ENCODE measurements at places on chromosomes 1 and 21.

- DNase-seq: peak; percentile 38
Measured at GRCh38 chr1:53046930-53047329, 15.1 kb upstream of the PODN start.

- DNase-seq: no peak
Measured at GRCh38 chr1:22153660-22154437, 11.0 kb upstream of the WNT4 start.

GRCh38 chr21:38787461-38788274, 18.1 kb upstream of the ETS2 start:
- peak; percentile 51 for DNase-seq

GRCh38 chr1:247330548-247331171, 1.0 kb downstream of the ZNF496 start:
- no peak for DNase-seq

GRCh38 chr1:147504801-147505311, 36.4 kb upstream of the BCL9 start:
- DNase-seq: peak; percentile 3

DNA sequence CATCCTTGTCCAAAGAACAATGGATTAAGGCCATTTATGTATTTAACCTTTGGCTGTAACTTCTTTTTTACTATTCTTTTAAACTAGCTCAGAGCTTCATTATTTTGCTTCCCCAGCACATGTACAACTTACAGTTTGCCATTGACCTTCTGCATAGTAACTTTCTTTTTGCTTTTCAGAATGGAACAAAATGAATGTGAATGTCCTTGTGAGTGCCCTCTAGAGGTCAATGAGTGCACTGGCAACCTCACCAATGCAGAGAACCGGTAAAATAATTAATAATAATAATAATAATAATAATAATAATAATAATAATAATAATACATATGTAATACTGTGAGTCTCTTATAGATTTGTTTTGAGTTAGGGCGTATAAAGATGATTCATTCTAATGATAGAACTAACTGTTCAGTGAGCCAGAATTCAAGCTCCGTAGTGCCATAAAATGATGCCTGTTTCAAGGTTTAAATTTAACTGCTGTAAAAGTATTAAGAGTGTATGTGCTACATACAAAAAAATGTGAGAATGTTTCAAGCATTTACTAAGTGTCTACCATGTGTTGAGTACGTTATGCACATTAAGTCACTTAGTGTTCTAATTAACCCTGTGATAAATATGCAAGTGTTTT, 69.0 kb upstream of the RAVER2 start:
- DNase-seq: no peak

GRCh38 chr21:14215971-14216641, at the start of gene RBM11:
Gene RBM11 (plus strand): TSS chr21:14216157. CDS start chr21:14216187, 30 bp downstream.
- peak; percentile 23 for DNase-seq

- no peak for DNase-seq
Measured at GRCh38 chr1:246726881-246727280, 2.7 kb downstream of the SCCPDH start.

DNA sequence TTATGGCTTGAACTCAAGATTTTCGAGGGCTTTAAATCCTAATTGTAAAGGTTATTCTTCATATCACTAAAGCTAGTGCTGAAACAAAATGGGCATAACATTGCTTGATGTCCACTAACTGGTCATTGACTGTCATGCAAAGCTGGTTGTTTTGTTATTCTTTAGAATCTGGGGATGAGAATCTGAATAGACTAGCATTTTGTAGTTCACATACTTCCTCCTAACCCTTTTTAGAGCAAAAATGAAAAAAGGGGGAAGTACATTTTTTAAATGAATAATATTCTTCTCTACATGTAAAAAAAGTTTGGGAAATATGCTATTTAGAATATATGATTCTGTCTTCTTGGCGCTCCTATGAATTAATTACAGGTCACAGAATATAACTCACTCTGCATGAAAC, 72.2 kb upstream of the HMCN1 start:
- DNase-seq: no peak

- DNase-seq: peak; percentile 55
Measured at GRCh38 chr1:41856944-41857285, 61.8 kb downstream of the HIVEP3 start.

- DNase-seq: peak; percentile 41
Measured at GRCh38 chr1:60222360-60223115, 149.0 kb upstream of the C1orf87 start.

GRCh38 chr21:32946654-32947053, 79.1 kb upstream of the OLIG2 start:
- no peak for DNase-seq

DNA sequence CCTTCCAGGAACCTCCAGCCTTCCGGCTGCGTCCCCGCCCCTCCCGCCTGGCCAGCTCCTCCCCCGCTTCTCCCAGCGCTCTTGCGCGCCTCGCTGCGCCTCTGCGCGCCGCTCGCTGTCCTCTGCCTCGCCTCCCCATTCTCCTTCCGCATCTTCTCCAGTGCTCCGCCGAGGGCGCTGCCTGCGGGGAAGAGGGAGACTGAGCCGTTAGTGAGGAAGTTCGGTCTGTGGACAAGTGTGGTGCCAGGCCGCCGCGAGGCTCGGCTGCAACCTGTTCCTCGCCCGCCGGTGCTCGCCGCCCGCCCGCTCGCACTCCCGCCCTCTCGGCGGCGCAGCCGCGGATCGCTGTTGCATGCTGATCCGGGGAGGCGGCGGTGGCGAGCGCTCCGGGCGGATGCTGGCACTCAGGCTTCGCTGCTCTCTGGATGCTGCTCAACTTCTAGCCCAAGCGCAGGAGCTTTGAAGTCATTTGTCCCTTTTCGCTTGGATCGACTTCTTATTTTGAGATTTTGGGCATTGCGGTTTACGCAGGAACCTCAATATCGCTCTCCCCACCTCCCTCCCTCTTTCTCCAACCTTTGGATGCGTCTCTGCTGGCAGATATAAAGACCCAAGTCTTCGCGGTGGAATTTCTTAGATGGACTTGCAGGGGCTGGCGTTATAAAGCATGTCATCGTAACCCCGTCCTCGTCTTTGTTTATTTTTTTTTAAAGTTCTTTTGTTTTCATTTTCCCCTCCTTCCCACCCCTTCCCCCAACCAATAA, 614 bp upstream of the CACNA1E start:
- DNase-seq: peak; percentile 1

GRCh38 chr21:42579456-42580075, 65.9 kb downstream of the SLC37A1 start:
- DNase-seq: no peak

GRCh38 chr1:202631076-202631923, 79.0 kb downstream of the SYT2 start:
- no peak for DNase-seq

GRCh38 chr1:148362626-148363438, 120.3 kb downstream of the PPIAL4G start:
- DNase-seq: peak; percentile 36

DNA sequence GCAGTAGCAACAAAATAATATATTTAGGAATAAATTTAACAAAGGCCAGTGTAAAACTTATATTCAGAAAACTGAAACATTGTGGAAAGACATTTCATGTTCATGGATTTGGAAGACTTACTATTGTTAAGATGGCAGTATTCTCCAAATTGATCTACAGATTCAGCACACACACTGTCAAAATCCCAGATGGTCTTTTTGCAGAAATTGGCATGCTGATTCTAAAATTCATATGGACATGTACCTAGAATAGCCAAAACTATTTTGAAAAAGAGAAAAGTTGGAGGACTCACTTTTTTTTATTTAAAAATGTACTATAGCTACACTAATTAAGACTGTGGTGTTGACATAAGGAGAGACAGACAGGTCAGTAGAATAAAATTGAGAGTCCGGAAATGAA, 32.0 kb upstream of the SH3D21 start:
- no peak for DNase-seq

GRCh38 chr1:114436799-114437198, 74.2 kb downstream of the TRIM33 start:
- DNase-seq: no peak

DNA sequence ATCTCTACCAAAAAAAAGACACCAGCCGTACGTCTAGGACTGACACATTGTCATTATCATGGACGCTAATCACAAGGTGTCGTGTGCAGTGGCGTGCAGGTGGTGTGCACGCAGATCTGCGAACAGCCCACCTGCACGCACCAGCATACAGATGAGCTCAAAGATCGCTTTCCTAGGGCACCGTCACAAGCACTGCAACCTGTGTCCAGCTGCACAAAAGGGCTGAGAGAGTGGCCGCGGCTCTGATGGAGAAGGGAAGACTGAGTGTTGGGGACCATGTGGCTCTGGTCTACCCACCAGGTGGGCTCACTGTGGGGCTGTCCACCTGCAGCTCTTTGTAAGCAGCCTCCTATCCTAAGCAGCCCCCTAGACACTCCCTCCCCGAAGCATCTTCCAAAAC, 50.9 kb downstream of the S100B start:
- DNase-seq: no peak

DNA sequence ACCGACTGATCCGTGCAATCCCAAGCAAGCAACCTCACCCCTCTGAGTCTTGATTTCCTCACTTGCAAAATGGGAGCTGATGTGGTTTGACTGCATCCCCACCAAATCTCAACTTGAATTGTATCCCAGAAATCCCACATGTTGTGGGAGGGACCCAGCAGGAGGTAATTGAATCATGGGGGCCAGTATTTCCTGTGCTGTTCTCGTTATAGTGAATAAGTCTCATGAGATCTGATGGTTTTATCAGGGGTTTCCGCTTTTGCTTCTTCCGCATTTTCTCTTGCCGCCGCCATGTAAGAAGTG, 58.4 kb downstream of the FHAD1 start:
- peak; percentile 55 for DNase-seq

GRCh38 chr1:38929476-38929875, 12.2 kb downstream of the RHBDL2 start:
- peak; percentile 3 for DNase-seq

GRCh38 chr21:34690041-34690792, 21.4 kb downstream of the CLIC6 start:
- no peak for DNase-seq

DNA sequence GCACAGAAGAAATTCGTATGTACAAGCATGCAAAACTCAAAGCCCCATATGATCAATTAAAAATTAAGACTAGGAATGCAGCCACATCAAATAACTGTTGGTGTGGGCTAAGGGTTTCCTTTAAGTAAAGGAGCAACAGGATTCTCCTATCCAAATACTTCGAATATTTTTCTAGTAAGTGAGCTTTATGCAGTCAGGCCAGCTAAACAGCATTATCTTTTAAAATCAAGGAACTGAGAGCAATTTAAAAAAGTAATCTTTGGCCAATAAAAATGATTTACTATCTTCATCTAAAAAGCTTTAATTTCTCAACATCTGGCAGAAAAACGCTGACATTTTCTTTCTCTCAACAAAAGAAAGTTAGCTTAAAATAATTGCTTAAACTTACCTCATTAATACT, 19.8 kb downstream of the CNN3 start:
- peak; percentile 60 for DNase-seq

DNA sequence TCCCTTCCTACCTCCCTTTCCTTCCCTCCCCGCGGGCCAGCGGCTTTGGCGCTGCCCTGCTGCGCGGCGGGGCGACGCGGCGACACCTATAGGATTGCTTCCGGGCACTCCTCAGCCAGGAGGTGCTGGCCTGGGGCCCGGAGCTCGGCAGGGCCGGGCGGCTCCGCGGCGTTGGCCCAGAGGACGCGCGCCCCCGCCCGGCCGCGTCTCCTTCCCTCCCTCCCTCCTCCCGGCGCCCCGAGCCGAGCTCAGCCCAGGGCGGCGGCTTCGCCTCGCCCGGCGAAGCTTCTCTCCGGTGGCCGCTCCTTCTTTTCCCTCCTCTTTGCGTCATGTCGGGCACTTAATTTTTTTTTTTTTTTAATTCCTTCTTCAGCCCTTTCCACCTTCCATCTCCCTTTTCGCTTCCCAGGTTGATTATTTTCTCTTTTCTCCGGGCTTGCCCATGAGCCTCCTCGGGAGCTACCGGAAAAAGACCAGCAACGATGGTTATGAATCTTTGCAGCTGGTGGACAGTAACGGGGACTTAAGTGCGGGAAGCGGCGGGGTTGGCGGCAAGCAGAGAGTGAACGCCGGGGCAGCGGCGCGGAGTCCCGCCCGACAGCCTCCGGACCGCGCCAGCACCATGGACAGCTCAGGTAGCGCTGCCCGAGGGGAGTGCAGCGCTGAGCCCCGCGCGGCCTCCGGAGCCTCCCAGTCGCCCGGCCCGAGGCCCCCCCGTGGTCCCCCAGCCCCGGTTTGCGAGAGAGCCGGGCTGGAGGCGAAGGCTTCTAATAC, at the start of gene DNAJC6:
DNAJC6 (plus strand) TSS at position 240 of the 774 bp plus-strand sequence; CDS start at position 443, 203 bp downstream.
- peak; percentile 69 for DNase-seq

DNA sequence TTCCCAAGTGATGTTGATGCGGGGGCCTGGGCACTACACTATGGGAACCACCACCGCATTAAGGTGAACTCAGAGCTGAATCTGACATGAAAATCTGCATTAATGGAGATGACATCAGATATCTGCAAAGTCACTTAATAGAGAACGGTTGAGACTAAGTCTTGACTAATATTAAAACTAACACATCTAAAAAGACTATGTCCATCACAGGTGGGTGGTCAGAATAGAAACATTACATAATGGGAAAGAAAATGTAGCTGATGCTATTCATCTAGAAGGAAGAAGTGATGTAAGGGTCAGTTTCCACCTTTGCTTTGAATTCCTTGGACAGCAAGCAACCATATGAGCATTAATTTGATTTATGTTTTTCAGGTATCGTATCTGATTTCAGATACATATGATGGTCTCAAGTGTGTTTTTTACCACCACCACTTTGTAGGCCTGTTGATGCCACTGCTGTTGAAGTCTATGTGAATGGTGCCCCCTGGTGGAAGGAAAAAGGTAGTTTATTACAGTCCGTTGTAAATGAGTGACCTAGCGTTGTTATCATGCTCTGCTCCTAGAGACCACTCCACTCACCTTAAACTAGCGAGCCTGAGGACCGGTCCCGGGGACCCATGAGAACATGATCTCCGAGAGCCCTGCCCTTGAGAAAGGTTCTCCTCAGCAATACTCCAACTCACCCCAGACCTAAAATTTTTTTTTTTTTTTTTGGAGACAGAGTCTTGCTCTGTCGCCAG, 73.5 kb downstream of the BACH1 start:
- DNase-seq: peak; percentile 79
